ENCODE measurements at places on chromosomes 5 and 9.

GRCh38 chr5:129698661-129699060 lies 49.2 kb upstream of the MINAR2 start:
- DNase-seq: no peak

- no peak for DNase-seq
These were observed 261.8 kb downstream of the EBF1 start for GRCh38 chr5:158837908-158838307.

GRCh38 chr9:2385746-2386145 lies 235.8 kb upstream of the VLDLR start:
- DNase-seq: no peak

DNA sequence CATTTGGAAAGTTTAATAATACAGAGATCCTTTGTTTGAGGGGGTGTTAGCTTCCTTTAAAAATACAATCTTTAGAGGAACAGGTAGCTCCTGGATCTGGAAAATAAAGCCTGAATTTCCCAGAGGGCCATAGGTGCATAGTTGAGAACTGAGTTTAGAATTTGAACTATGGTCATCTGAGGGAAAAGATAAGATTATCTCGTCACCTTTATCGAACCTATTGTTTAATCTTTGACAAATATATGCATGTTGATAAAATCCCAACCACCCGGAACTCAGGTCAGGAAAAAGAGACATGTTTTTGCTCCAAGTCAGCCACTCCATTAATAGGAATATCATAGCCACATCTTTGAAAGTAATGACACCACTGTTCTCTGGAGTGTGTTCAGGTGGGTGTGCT lies 91.7 kb upstream of the FAM169A start:
- DNase-seq: no peak

Data from activated effector memory CD4-positive, alpha-beta T cell treated with anti-CD3 and anti-CD28 coated beads, Interleukin-2, amount 50 U/mL, for 16 hours (primary cell).